Activated CD4-positive, CD25-positive, alpha-beta regulatory T cell treated with anti-CD3 and anti-CD28 coated beads, Interleukin-2, amount 50 U/mL, for 72 hours (primary cell): ENCODE measurements at places on chromosomes 11 and 22.

GRCh38 chr11:84249344-84250135, 963.4 kb upstream of the CCDC90B start:
- no peak for DNase-seq

DNA sequence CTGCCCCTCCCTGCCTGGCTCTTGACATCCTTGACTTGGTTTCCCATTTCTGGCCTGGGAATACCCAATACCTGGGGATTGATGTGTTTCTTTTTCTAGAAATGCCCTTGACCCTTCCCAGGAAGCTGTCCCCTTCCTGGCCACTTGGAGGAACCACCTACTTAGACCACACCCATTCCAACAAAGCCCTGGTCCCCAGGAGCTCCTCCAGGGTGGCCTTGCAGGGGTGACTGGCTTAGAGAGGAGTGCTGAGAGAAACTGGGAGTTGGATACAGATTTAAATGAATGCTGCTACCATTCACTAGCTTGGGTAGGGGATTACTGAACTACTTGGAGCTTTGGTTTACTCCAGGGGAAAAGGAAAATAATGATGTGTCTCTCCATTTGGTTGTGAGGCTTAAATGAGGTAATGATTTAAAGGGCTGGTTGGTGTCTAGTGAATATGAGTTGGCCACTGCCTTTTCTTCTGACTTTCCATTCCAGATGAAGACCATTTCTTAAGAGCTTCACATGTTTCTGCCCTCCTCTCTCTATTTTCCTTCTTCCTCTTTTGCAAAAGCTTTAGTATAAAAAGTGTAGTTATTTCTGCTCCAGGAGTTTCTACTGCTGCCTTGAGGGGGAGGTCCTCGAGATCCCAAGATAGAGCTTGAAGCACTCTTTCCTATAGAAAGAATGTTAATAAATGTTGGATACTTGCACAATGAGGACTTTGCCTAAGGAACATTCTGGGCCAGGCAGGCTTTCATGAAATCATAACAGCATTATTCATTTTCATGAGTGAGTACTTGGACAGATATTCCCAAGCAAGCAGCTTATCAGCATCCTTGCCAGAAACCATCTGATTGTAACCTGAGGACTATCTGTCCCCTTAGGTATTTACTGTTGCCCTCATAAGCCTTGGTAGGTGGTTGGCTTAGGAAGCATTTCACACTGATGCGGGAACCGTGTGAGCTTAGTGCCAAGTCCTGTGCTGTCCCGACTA, 22.4 kb downstream of the PANX1 start:
- no peak for DNase-seq

DNA sequence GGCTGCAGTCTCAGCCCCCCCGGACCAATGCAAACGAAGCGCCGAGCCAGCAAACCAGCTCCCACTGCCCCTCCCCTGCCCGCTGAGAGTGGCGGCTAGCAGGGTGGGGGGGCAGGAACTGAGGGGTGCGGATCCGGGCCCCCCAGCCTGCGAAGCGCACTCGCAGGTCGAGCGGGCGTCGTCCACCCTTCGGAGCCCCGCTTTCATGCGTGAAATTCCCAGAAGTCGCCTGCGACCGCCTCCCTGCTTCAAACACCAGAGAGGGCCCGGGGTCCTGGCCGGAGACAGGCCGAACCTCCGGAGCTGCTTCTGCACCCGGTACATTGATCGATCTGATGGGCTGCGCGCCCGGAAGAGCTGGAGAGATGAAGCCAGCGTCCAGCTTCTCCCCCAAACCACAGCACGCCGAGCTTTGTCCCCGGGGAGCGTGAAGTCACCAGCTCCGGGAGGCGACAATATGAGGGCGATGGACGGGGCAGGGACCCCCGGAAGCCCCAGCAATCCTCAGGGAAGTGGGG, 646 bp upstream of the PATZ1 start:
- peak; percentile 48 for DNase-seq

- no peak for DNase-seq
These were observed 25.5 kb downstream of the KREMEN1 start for GRCh38 chr22:29098296-29098695.

GRCh38 chr22:33553493-33553892, 366.8 kb downstream of the LARGE1 start:
- DNase-seq: no peak

DNA sequence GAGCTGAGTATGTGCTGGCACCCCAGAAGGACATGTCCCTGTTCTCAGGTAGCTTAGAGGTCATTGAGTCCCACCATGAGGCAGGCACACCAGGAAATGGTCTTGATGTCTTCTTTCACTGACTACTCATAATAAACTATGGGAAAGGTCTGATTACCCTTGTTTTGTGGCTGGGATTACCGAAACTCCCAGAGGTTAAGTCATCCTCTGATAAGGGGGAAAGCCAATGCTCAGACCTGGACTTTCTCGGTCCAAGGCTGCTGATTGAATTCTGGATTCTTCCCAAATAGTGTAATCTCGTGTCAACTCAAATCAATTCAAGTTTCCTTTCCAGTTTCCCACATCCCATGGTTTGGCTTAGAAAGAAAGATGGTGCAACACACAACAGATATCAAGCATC, 3.7 kb upstream of the CD44 start:
- no peak for DNase-seq

GRCh38 chr11:64295760-64296159, 4.4 kb upstream of the CATSPERZ start:
- DNase-seq: no peak

DNA sequence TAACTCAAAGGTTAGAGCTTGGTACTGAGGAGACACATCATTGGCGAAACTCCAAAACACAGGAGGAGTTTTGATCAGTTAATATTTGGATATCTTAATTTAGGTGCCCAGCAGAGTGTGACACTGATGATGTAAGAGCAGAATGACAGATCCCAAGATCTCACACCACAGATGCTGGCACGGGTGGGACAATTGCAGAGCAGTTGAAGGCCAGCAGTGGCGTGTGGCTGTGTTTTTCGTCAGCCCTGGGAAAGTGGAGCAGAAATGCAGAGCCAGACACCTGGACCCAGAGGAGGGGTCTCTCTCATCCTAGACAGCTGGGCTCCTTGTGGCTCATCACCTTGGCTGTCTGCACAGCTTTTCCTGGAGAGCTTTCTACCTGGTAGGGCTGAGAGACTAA, 59.7 kb upstream of the CTTN start:
- DNase-seq: no peak

- DNase-seq: no peak
These were observed 19.4 kb upstream of the POLA2 start for GRCh38 chr11:65242389-65242788.

- no peak for DNase-seq
These were observed 166.8 kb upstream of the MTMR2 start for GRCh38 chr11:96090711-96091110.

- no peak for DNase-seq
These were observed 18.6 kb upstream of the SCN2B start for GRCh38 chr11:118194835-118195627.

DNA sequence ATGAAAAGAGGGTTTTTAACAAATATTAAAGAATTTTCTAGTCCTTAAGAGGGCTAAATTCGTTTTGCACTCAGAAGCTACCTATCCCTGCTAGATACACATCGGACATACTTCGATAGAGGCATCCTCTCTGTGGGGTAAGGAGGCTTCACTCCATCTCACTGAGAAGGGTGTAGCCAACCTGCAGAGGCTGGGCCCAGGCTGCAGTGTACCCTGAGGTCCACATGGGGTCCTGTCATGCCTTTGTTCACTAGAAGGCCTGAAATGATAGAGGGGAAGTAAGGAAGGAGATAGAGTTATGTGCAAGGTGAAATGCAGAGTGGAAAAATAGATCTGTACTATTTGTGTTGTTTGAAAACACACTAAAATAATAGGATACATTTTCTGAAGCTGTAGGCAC, 45.6 kb downstream of the IGSF9B start:
- DNase-seq: no peak

GRCh38 chr11:126345283-126345682, 10.2 kb upstream of the ST3GAL4 start:
- DNase-seq: no peak

- no peak for DNase-seq
These were observed 29.3 kb downstream of the LINC01488 start for GRCh38 chr11:69510471-69511357.

- no peak for DNase-seq
These were observed 221.2 kb downstream of the SBF2 start for GRCh38 chr11:10072841-10073240.

- DNase-seq: no peak
These were observed 305.5 kb downstream of the DDX10 start for GRCh38 chr11:108970221-108970991.

DNA sequence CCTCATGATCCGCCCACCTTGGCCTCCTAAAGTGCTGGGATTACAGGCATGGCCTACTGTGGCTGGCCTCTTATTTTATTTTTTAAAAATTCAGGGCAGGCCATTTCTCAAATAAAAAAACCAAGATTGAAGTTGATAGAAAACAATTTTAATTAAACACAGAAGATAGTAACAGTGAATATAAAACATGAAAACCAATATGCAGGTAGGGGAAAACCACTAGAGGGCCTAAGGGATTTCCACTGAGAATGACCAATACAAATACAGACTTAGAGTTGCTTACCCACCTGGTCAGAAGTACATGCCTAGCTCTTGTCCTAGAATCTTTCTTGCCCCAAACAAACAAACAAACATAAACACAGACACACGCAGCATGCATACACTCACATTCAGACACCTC, 1.7 kb upstream of the RTCB start:
- no peak for DNase-seq

GRCh38 chr22:35392357-35392756, 7.6 kb upstream of the MCM5 start:
- no peak for DNase-seq

DNA sequence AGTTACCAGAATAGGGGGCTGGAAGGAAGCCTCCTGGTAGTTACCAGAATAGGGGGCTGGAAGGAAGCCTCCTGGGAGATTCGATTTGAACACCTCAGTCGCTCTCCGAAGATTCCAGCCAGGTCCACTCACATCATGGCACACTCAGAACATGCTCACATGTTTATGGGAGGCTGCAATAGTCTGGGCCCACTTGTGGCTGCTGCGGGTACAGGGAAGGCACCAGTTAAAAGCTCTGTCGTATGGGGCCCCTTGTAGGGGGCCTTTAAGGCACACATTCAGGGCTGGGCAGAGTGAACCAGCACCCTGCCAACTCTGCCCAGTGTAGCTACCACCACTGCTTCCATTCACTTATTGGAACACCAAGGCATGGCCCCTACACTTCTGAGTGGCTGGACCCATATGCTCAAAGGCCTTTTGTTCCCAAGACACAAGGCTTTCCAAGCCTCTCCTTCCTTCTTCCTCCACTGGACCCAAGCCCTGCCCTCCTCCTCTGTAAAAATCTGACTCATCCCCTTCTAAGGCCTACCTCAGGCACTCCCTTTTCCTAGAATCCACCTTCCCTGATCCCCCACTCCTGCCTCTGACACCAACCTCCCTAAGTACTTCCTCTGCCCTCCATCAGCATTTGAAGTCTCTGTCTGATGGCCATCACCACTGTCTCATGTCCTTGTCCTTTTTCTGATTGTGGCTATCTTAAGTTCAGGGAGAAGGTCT, 28.0 kb downstream of the USP35 start:
- DNase-seq: no peak

GRCh38 chr22:27329131-27329850, 472.3 kb downstream of the MN1 start:
- no peak for DNase-seq

- no peak for DNase-seq
These were observed 56.0 kb upstream of the B3GNT6 start for GRCh38 chr11:76978239-76978638.

- peak; percentile 35 for DNase-seq
These were observed 748 bp downstream of the RAB30 start for GRCh38 chr11:83070731-83071566.

DNA sequence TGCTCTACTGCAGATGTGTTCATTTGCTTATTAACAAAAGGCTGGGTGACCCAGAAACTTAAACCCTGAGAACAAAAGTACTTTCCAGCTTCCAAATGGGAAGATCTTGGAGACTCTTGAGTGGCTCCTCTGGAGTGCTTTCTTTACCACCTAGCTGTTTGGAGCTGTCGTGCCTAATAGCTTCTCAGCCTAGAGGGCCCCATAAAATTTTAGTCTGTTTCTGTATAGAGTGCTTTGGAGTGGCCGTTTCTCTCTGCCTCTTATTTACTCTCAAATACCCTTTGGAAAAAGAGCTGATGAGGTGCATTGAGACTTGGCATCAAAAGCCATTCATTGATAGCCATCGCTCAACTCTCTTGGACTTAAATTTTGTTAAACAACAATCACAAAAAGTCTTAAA, 50.7 kb downstream of the ZNRF3 start:
- no peak for DNase-seq

DNA sequence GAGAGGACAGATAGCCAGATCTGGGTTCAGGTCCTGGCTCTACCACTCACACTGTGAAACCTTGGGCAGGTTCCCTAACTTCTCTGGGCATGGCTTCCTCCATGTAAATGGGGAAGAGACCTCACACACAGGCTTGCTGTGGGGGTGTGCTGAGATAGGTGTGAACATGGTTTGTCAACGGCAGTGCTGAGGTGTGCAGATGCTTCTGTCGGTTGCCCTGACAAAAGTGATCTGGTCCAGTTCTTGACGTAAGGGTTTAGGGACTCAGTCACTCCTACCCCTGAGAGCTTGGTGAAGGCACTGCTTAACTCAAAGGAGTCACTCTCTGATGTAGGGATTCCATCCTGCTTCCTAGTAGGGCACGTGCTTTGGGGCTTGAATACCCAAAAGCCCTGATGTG, 2.0 kb downstream of the C1QTNF4 start:
- DNase-seq: no peak

DNA sequence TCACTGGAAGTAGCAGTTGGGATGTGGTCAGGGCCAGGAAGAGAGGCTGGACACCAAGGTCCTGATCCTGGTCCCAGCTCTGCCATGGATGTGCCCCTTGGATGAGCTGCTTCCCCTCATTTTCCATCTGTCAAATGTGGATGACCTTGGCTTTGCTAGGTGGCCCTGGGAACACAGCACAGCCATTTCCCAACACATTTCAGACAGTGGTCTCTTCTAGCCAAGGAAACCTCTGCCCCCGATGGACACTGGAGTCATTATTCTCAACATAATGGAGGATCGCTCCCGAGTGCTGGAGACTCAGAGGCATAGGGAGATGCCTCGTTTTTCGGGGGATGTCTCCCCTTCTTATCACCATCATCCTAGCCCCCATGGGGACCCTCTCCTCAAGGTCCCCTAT, 13.6 kb upstream of the MPPED1 start:
- DNase-seq: no peak

DNA sequence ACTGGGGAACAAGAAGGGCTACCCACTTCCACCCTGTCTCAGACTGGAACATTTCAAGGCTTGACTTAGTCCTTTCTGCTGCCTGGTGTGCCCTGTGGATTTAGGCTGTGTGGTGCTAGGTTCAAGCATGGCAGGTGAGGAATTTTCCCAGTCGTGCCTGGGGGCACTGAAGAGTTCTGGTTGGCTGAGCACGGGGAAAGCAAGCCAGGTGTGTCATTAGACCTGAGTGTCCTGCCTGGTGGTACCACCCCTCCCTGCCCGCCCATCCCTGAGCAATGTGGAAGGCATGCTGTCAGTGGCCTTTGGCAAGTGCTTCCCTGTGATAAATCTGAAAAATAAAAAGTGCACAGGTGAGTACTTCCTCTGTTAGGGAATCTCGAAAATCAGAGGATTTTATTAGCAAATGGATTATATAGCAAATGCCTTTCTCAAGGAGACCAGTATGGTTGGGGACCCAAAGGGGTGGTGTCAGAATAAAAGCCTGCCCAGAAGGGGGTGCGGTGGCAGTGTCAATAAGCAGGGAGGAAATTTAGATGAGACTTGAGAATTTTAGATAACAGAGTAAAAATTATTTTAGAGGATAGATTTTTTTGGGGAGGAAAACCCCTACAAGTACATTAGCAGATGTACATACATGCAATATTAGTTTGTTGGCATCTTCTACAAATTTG, 22.8 kb downstream of the TEAD1 start:
- DNase-seq: no peak

GRCh38 chr11:12625438-12626071, 48.7 kb upstream of the TEAD1 start:
- no peak for DNase-seq
